ENCODE measurements at places on chromosomes 12 and 14.

GRCh38 chr12:44193281-44193680 lies 357.4 kb downstream of the TMEM117 start:
- no peak for DNase-seq

- no peak for DNase-seq
Measured at GRCh38 chr12:121062391-121063045, 23.5 kb upstream of the OASL start.

DNA sequence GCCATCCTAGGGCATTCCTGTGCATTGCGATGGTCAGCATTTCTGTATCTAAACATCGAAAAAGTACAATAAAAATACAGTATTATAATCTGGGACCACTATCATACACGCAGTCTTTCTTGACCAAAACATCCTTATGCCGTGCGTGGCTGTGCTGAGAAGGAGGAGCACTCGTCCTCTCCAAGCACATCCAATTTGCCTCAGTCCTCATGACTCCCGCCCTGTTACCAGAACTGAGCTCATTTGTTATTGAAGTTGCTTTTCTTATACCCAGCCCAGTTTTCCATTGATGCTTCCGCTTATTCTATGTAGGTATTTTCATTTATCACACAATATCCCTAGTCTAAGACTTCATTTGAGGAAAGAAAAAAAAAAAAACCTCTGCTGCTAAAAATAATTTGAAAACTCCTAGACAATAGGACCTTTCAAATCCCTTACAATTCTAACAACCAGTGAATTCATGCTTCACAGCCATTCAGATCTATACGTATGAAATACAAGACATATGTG lies 236.9 kb upstream of the PLEKHG7 start:
- no peak for DNase-seq

- no peak for DNase-seq
Measured at GRCh38 chr14:64817631-64818030, 62.1 kb downstream of the SPTB start.

DNA sequence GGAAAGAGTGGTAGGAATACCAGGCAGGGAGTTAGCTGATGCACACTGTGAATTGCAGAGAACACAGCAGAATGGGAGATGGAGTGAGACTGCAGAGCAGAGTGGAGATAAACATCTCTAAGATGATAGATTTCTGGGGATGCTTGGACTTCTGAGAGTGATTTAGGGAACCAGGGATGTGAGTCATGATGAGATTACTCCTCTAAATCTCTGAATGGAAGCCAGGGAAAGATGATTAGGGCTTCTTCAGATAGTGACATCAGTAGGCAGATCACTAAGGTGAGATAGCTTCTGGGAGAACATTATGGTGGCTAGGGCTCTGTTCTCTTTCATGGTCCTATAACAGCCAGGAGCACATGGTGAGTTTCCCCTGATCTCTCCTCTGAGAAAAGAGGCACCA lies 501.5 kb upstream of the USP15 start:
- DNase-seq, result no peak

GRCh38 chr12:125070661-125071390 lies 5.6 kb downstream of the AACS start:
- DNase-seq, result no peak

DNA sequence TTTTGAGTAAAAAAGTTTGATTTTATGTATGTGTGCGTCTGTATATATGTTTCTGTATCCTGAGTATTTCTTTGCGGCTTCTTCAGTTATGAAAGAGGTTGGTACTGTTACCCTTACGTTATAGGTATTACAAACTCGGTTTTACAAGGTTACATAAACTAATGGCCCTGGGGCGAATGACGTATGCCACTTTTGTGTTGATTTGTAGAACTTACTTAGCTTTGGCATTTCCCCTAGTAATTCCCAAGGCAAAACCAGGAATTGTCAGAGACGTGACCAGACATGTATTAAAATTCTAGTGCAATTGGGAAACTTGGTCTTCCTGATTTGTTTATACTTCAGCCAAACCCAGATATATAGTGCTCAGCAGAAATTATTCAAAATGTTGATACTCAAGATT lies 93.3 kb downstream of the DUSP16 start:
- no peak for DNase-seq

DNA sequence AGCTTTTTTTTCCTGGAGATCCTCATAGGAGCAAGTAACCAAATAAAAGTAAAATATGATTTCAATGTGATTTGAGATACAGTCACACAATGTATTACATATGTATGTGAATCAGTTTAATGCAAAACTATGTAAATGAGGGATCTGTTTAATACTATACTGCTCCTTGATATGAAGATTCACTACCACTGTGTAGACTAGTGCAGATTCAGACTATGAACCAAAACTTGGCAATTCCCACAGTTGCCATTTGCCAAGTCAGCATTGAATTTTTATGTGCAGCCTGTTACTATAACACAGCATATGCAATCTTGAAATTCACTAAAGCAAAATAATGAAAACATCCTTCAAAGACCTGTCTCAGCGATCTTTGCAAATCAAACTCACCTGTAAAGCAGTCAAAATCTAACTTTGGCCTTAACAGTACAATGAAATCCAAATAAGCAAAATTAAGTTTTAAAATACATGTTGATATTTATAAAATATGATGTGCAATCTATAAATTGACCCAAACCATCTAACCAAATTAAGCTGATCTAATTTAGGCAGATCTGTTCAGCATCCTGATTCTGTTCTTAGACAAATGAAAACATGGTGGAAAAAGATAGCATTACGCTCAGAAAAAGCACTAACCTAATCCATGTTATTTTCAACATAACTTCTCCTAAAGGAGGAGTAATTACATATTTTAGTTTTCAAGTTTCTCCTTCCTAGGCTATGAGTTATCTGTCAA lies 25.5 kb upstream of the LMNTD1 start:
- no peak for DNase-seq

DNA sequence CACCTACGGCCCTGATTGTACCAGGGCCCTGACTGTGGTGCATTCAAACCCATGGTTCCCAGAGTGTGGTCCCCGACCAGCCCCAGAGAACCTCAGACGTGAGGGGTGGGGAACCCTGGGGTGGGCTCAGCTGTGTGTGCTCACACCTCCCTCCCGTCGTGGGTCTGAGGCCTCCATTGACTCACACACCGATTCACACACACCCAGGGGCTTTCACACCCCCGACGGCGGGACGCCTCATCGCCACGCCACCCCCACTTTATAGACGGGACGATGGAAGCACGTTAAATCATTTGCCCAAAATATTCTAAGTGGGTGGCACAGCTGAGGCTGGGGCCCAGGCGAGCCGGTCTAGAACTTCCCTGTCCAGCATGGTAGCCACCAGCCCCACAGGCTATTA lies 3.4 kb upstream of the FBRSL1 start:
- DNase-seq, result no peak

DNA sequence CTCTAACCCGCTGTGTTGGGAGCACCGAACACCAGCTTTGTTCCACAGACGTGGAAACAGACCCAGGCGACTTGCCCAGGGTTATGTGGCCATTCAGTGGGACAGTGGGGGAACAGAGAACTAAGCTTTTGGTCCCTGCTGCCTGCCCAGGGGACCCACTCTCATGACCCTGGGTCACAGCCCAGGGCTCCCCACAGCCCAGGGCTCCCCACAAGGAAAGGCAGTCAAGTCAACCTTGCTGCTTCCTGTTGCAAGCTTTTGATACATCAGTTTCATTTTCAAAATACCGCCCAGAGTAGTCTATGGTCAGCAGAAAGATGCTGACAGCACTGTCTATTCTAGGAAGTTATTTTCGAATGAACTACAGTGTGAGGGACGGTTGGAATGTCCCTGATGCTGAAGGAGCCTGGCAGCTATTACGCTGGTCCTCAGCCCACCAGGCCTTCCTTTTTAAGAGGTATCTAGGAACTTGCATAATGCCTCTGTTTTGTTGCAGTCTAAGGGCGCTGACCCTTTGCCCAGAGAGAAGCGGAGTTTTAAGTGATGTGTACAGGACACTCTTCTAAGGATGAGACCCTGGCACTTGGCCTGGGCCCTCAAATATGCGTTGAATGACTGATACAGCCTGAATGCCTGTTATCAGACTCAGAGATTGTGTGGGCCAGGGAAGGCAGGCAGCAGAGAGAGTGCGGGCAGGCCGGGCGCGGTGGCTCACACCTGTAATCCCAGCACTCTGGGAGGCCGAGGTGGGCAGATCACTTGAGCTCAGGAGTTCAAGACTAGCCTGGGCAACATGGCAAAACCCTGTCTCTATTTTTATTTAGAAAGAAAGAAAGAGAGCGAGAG lies 12.6 kb upstream of the TTC7B start:
- DNase-seq, result peak; percentile 63

DNA sequence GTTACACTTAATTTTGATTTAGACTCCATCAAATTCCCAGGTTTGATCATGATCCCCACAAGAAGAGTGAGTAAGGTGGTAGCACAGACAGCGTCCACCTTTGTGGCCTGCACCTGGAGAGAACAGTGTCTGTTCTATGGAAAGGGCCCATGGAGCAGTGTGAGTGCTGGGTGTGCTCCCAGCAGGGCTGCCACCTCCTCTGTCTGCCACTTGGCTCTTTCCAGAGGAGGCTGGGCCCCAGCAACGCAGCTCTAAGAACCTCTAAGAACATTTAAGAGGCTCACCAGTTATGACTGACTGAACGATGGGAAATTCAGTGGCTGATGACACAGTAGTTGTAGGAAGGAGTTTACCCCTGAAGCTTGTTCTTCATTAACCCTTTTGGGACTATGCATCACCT lies 17.3 kb downstream of the VDR start:
- no peak for DNase-seq

DNA sequence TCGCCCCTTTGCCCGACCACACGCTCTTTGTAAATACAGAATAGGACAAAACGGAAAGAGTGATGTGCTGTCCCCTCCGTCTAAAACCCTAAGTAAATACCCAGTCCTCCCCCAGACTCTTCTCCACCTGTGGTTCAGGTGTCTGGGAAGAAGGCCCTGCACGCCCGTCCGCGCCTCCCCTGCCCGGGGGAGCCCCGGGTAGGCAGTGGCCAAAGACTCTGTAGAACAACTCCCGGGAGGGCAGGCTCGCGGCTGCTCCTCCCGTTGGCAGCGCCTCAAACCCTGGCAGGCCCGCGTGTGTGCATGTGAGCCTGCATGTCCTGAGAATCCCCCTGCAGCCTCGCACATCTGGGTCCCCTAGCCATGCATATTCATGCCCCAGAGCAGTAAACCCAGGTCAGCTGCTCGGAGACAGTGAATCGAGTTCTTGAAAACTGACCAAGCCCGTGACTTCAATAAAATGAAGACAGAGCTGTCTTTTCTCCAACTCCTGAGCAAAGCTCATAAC lies 165.8 kb downstream of the MON2 start:
- peak; percentile 9 for DNase-seq

- no peak for DNase-seq
Measured at GRCh38 chr12:76410781-76411180, 62.6 kb upstream of the BBS10 start.

- DNase-seq, result no peak
Measured at GRCh38 chr12:114691196-114691595, 7.2 kb upstream of the TBX3 start.

DNA sequence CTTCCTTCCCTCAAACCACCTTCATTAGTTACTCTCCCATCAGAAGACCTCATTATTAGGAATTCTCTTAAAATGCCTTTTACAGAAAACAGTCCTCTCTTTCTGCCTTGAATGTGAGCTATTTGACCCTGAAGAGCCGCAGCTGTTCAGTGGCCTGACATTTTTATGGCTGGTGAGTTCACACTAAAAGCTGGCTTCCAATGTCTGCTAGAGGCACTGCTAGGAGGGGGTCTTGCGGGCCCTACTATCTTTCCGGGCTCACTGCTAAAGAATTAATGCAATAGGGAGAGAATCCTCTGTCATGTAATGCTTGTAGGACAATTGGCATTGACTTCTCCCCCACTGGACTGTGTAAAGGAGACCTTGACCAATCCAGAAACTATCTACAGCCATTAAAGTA lies 87.7 kb downstream of the GPR135 start:
- DNase-seq, result no peak

DNA sequence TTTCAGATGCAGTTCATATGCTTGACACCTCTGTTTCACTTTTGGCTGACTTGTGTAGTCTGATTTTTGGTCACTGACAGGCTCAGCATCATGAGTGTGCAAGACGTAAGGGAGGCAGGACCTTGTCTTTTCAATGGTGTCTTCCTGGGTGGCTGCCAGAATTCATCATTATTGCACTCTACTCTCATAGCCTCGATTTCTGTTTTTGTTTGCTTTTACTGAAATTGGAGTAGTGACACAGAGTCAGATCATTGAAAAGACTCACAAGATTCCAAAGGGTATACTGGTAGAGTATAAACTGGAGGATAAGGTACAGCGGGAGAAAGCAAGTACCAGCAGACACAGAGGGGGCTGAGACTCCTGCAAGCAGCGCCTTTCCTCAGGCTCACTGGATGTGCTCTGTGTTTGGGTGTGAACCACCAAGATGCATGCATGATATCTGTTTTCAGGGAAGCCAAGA lies 126.3 kb upstream of the FGD4 start:
- DNase-seq, result no peak
